ENCODE measurements at places on chromosomes 1 and 21. TPM values are rescaled to one million over a fixed set of nuclear protein-coding genes. Genes with fewer than 3 reads are reported as not detected.

The RGS4 gene
- not detected for total RNA-seq

The SLC30A7 gene
- 32.6 TPM for total RNA-seq

- DNase-seq = no peak
- no peaks in the 10 kb centered on the region for H3K36me3 ChIP-seq
- H3K4me3 ChIP-seq = no peak overlapping the region
- H3K27ac ChIP-seq = no peak overlapping the region
- peaks cover 10% of the 10 kb centered on the region for H3K4me1 ChIP-seq
- H3K27me3 ChIP-seq = peaks cover 38% of the 10 kb centered on the region
Measured at GRCh38 chr1:205488074-205488723, 16.3 kb upstream of the CDK18 start.

The SLC9C2 gene
- not detected for total RNA-seq

- peaks cover 30% of the 10 kb centered on the region for H3K4me1 ChIP-seq
- H3K4me3 ChIP-seq = peak overlapping the region; percentile 12
- DNase-seq = no peak
Measured at GRCh38 chr21:32929633-32930038, 96.1 kb upstream of the OLIG2 start.
